ENCODE measurements at places on chromosomes 5 and 9.

- DNase-seq, result no peak
Observed at GRCh38 chr5:540906-541538, 16.8 kb upstream of the SLC9A3 start.

GRCh38 chr5:22835686-22836085 is 17.5 kb downstream of the CDH12 start:
- DNase-seq, result no peak

DNA sequence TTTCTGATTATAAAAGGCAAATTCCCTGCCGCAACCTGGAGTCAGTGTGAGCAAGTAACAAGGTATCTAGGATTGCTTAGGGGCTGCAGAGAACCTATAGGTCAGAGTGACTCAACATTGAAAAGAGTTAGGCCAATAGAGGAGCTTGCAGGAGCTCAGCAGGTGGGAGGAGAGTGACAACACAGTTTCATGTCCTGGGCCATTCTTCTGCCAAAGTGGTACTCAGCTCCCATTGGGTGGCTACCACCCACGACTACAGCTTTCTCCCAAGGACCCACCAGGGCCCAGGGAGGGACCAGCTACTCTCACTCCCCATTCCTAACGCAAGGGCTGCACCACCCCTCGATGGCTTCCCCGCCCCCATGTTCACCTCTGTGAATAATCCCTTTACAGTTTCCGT is 86.7 kb upstream of the SPATA31C2 start:
- no peak for DNase-seq

GRCh38 chr5:4159681-4160080 is 564.0 kb downstream of the IRX1 start:
- DNase-seq, result no peak

- DNase-seq, result no peak
Observed at GRCh38 chr9:104090578-104090977, 3.5 kb upstream of the SMC2 start.

DNA sequence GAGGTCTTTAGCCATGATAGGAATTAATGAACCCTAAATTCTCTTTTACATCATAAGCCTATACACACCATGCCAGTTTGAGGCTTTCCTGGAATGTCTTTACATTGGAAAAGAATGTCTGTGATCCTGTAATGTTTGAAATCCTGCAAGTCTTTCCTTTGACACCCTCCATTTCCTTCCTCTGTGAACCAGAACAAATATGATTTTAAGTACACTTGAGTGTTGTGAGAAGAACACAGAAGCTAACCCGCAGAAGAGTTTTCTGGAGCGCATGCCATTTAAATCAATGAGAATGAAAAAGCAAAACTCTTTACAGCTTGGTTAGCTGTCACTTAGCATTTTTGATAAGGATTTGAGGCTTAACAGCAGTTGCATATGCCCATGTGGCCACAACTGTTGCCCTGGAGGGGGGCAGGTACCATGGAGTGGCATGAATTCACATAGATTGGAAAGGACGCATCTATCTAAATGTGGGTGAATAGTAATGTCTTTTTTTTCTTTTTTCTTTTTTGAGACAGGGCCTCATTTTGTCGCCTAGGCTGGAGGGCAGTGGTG is 372.6 kb downstream of the KDM4C start:
- no peak for DNase-seq

DNA sequence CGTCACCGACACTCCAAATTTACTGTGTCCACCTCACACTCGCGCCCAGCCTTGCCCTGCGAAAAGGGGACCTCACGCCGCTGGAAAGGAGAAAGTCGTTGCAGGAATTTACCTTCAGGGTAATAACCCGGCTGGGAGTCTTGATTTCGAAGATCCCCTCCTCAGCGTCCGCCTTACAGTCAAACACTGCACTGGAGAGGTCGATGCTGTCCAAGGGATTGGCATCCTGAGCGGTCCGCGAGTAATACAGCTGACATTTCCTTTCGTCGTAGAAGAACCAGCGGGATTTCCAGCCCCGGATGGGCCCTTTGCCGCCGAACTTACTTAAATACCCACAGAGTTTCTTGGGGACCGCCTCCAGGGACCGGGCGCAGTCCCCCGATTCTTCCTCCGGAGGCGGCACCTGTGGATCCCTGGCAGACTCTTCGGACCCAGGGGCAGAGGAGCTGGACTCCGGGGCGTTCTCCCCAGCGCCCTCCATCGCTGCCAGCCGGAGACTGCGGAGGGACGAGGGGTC is 330 bp downstream of the TBC1D2 start:
- DNase-seq, result no peak

GRCh38 chr9:27581826-27582225 is 8.5 kb upstream of the C9orf72 start:
- DNase-seq, result no peak

- no peak for DNase-seq
Observed at GRCh38 chr5:175246889-175247520, 197.0 kb downstream of the DRD1 start.

GRCh38 chr9:78562021-78562420 is 265.1 kb downstream of the PSAT1 start:
- no peak for DNase-seq

GRCh38 chr9:137918331-137919094 is 40.9 kb downstream of the CACNA1B start:
- no peak for DNase-seq

- DNase-seq, result no peak
Observed at GRCh38 chr9:121833061-121833460, 181.6 kb downstream of the DAB2IP start.

GRCh38 chr5:172602783-172603231 is 38.3 kb upstream of the NEURL1B start:
- no peak for DNase-seq

- DNase-seq, result no peak
Observed at GRCh38 chr5:147403651-147404640, 105.9 kb downstream of the DPYSL3 start.

GRCh38 chr5:145855763-145856267 is 17.0 kb downstream of the GRXCR2 start:
- no peak for DNase-seq

GRCh38 chr9:113807173-113808061 is 68.7 kb upstream of the ZNF618 start:
- DNase-seq, result no peak

DNA sequence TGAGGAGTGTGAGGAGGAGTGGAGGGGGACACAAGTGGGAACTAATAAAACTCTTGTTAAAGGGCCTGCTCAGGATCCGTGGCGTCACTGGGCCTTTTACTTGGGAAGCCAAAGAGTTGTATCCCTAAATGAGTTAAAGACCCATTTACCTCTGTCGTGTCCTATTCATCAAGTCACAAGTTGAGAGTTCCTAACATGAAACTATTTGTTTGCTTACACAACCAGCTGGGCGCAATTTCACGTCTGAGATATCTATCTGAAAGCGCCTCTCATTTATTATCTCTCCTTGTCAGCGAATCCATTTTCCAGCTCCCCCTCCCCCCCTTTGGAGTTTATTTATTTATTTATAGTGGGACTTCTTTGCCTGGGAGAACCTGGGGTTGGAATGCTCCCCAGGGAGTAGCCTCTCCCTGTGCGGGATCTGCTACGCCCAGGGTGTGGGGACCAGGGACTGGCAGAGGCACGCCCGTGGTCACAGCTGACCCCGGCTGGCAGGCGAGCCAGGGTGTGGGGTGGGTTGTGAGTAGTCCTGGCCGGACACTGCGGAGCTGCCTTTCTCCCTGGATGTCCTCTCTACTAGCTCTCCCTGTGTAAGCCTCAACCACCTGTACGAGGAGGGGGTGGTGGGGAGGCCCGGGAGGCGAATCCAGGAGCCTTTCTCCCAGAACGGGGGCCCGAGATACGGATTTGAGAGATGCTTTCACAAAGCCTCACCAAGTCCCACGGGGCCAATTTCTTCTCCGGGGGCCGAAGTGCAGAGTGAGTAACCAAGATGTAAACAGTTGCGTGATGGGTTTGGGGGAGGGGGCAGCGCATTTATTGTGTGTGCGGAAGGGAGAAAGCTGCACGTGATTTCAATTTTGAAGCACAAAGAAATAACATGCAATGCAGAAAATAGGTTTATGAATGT is 15.3 kb downstream of the NR2F1 start:
- no peak for DNase-seq

GRCh38 chr5:33074548-33074947 is 363.4 kb downstream of the NPR3 start:
- no peak for DNase-seq

DNA sequence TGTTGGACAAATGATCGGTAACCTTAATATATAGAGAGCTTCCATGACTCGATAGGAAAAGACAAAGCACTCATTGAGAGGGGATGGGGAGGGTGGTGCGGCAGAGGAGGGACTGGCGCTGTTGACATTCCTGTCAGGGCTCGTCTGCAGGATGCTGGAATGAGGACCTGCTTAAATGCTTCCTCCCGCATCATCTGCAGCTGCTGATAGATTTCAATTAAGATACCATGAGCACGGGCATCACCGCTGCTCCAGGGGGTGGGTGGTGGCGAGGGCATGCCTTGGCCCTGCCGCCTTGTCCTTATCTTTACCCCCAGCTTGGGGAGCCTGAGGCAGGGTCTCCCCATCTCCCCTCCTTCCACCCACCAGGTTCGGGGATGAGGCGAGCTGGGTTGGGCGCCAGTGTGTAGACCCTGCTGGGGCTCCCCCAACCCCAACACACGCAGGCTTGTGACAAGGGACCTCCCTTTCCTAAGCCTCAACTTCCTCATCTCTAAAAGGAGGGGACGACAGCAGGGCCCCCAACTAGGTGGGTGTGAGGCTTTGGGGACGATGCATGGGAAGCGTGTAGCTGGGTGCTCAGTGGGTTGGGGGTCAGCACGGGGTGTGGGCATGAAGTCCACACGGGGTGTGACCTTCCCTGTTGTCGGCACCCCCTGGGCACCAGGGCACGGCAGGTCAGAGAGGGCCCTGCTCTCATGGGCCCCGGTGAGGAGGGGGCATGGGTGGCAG is 11.7 kb upstream of the QRFP start:
- no peak for DNase-seq

DNA sequence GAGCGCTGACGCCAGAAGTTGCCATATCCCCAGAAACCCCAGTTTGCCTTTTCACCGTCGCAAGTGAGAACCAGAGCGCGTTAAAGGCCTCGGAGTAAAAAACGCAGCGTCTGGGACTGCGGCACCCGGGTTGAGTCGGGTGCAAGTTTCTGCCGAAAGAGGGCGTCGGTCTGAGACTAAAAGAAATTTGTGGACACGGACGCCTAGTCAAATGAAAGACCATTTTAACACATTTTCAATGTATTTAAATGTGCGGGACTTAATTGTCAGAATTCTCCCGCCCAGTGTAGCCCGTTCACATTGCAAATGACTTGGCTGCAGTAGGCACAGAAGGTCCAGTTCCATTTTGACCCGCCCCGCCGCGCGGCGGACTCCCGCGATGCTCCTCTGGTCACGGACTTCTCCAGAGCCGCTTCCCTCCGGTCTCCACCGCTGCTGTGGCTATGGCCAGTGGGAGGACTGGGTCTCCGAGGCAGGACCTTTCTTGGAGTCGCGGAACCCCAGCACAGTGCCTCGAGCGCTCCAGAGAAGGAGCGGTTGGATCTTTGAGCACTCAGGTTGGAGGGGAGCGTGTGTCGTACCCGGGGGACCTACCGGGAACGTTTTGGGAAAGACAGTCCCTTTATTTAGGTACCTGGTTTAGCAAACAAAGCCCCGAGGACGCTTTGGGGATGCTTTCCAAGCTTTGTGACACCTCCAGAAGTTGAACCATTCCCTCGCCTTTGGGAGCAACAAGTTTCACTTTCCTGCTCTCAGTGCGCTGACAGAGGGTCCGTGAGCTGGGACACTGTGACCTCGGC is 1.2 kb upstream of the NPR3 start:
- DNase-seq, result no peak

GRCh38 chr5:1820381-1820780 is 19.2 kb downstream of the NDUFS6 start:
- DNase-seq, result no peak

DNA sequence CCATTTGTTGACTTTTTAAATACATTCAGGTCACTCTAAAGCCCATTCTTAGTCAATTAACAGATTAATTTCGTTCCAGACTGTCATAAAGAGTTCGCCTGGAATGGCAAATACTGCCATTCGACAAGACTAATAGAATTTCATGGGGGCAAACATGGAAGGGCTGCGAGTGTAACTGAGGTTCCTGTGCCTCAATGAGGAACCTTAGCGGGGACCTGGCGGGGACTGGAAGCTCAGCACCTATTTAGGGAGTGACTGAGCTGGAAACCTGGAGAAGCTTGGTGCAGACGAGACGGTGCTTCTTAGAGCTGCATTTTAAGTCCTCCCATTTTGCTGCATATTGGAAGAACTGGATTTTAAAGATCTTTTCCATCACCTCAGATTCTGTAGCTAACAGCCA is 3.4 kb downstream of the VCAN start:
- DNase-seq, result no peak

GRCh38 chr5:34822956-34823715 is 15.8 kb upstream of the TTC23L start:
- no peak for DNase-seq

GRCh38 chr5:17018871-17019270 is 82.8 kb upstream of the MYO10 start:
- DNase-seq, result no peak

DNA sequence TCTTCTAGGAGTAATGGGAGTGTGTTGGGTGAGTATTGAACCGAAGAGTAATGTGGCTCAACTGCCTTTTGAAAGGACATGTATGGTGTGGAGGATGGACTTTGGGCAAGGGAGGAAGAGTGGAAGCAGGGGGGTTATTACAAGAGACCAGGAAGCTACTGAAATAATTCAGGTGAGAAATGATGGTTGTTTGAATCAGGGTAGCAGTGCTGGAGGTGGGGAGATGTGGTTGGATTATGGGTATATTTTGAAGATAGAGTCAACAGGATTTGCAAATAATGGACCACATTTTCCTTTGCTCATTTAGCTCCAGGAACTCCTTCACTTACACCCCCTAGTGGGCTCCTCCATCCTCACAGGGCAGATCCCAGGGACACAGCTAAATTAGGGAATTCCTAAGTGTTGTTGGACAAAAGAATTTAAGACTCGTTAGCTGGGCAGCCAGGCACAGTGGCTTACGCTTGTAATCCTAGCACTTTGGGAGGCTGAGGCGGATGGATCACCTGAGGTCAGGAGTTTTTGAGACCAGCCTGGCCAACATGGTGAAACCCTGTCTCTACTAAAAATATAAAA is 1.2 kb upstream of the SLC4A9 start:
- no peak for DNase-seq

- DNase-seq, result no peak
Observed at GRCh38 chr5:82784521-82784920, 292.7 kb downstream of the TMEM167A start.

- DNase-seq, result no peak
Observed at GRCh38 chr9:113503131-113503541, 39.6 kb downstream of the RGS3 start.

DNA sequence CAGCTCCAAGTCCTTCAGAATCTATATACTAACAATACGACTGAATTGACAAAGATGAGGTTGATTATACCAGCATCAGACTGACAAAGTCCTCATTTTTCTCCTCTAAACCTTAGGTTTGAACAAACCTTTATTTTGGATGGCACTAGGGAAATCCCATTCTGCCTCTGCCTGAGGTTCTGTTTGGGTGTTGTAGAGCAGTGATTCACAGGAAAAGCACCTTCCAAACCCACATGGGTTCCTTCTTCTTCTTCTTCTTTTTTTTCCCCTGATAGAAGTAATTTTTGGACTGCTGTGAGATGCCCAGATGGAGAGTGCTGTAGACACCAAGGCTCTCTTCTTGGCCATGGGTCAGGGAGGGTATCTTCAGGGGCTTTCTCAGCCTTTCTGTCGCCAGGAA is 164.9 kb upstream of the PAPPA start:
- no peak for DNase-seq

GRCh38 chr5:136315667-136316066 is 49.7 kb downstream of the TRPC7 start:
- DNase-seq, result no peak

Measured in stimulated activated CD8-positive, alpha-beta memory T cell treated with anti-CD3 and anti-CD28 coated beads, Interleukin-15, amount 100 ng/mL, for 24 hours (primary cell).